ENCODE measurements at places on chromosomes 6 and 20.

GRCh38 chr6:136160250-136160649, 89.9 kb downstream of the MTFR2 start:
- DNase-seq, result no peak

- no peak for DNase-seq
Measured at GRCh38 chr6:136772685-136773472, 19.4 kb downstream of the MAP3K5 start.

- no peak for DNase-seq
Measured at GRCh38 chr20:19915111-19915798, 101.9 kb upstream of the NAA20 start.

DNA sequence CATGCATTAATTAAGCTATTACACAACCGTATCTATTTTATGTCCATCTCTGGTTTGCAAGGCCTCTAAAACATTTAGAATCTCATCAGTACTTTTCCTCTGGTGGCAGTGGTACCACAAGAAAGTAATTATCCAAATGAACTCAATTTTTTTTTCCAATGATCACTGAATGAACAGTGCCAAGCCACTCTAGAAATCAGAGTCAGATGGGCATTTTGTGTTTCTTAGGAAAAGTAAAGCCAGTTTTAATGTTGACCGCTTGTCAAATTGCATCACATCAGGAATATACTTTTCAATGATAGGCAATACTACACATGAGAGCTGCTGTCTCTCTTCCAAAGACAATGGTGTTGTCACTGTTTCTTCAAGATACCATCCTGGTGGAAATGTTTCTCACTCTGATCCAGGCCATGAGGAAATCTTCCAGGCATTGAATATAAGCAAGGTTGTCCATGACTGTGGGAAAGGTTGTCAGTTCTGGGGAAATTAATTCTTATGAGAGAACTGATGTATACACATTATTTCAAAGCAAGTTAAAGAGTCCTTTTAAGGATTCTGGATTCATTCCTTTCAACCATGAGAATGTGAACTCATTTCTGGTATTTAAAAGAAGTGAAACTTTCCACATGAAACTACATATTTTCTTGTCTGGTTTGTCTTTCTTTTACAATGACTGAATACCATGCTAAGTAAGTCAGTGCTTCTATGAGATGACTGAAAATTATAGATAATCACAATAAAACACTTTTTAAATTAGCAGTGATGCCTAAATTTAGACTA, 108.8 kb upstream of the TCF21 start:
- peak; percentile 45 for DNase-seq

- no peak for DNase-seq
Measured at GRCh38 chr6:11219400-11219834, 13.1 kb downstream of the NEDD9 start.

GRCh38 chr6:99288668-99289067, 60.8 kb downstream of the FAXC start:
- no peak for DNase-seq

- DNase-seq, result peak; percentile 80
Measured at GRCh38 chr6:5996714-5997419, 9.9 kb downstream of the NRN1 start.

GRCh38 chr6:106206905-106207304, 118.7 kb downstream of the ATG5 start:
- DNase-seq, result no peak

DNA sequence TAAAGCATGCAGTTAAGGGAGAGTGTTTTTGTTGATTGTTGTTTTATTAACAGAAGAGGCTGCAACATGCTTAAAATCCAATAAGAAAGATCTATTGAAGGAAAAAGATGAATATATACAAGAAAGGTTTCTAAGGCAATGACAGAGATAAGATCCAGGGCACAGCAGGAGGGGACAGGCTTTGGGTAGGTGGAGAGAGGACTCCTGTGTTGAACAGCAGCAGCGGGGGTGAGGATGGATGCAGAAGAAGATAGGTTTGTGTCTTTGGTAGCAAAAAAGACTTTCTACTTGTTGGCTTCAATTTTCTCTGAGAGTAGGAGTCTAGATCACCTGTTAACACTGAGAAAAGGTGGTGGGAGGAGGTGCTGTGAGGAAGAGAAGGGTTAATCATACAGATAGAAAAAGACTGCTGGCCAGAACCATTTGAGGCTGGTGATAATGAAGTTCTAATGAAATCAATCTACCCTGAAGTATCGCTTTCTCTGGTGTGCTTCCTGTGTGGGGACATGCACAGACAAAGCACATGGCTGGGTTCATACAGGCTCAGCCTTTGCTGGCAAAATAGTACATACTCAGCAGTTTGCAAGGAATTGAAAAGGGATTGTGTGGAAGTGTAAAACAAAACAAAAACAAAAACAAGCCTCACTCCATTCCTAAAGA, 17.2 kb upstream of the DST start:
- DNase-seq, result no peak

DNA sequence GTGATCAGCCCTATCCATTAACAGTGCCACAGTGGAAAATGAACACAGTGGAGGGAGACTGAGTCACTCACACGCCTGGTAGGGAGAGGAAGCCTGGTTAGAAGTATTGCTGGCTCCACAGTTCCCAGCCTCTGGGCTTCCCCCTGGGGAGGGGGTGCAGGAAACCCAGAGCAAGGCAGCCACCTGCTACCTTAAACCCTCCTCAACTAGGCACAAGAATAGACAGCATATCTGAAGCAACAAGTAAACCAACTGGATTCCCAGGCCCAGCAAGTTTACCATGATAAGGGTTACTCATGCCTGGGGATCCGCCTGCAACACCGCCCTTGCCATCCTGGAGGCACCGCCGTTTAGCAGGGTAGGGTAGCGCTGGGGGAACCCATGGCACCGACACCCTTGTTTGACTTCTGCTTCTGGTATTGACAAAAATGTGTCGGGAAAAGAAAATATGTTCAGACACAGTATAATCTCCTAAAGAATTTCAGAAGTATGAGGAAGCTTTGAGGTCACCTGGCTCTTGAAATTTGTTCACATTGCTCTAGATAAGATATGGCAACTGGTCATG, 38.3 kb downstream of the SLC22A23 start:
- no peak for DNase-seq

- no peak for DNase-seq
Measured at GRCh38 chr20:21571841-21572690, 58.2 kb upstream of the NKX2-2 start.

GRCh38 chr6:170221753-170222400, 69.0 kb downstream of the DLL1 start:
- DNase-seq, result no peak

- DNase-seq, result peak; percentile 63
Measured at GRCh38 chr6:113763876-113764275, 93.3 kb upstream of the MARCKS start.

DNA sequence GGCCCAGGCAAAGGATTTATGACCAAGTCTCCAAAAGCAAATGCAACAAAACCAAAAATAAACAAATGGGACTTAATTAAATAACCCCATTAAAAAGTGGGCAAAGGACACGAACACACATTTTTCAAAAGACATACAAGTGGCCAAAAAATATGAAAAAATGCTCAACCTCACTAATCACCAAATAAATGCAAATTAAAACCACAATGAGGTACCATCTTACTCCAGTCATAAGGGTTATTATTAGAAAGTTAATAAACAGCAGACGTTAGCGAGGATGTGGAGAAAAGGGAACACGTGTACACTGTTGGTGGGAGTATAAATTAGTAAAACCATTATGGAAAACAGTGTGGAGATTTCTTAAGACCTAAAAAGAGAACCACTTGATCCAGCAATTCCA, 71.1 kb downstream of the CEP162 start:
- no peak for DNase-seq

DNA sequence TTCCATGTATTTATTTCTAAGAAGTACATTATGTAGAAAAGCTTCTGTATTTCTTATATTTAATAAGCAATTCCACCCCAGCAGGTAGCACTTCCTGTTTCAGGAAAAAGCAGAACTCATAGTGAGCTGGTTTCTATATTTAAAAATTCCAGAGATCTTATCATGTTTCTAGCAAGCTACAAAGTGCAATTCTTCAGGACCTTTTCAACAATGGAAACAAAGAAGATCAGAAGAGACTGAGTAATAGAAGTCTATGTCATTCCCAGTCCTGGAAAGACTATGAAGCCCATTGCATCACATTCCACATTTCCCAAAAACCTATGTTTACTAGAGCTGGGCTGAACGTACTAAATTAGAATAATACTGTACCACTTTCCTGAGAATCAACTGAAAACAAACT, 302.6 kb upstream of the NRSN1 start:
- DNase-seq, result no peak

- DNase-seq, result no peak
Measured at GRCh38 chr6:168105813-168106632, 27.0 kb upstream of the FRMD1 start.

GRCh38 chr6:136104556-136104955, 145.6 kb downstream of the MTFR2 start:
- no peak for DNase-seq

- no peak for DNase-seq
Measured at GRCh38 chr20:58718121-58718563, 25.5 kb downstream of the NPEPL1 start.

DNA sequence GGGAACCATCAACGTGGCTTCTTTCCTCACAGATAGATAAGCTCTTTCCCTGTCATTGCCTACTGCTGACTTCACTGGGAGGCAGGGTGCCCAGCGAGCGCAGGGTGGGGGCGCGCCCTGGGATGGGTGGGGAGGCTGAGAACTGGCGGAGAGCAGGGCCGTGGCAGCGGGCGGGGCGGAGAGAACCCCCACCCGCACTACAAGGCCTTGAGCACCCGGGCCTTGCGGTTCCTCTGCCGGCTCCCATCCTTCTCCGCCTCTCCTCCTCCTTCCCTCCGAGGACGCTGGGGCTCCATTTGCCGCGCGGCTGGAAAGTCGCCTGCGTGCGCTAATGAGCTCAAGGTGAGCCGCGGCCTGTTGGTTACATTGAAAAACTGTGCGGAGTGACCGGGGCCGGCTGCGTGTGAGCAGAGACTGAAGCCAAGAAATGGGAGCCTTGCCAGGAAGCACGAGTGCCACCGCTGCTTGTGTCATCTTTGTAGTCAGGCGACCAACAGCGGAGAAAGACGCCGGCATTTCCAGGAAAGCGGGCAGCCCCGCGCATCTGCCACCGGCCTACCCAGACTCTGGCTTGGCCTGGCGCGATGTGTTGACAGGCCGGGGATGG, 963.5 kb upstream of the SLC35B3 start:
- peak; percentile 9 for DNase-seq

GRCh38 chr20:36339646-36340592, 33.8 kb downstream of the DLGAP4 start:
- DNase-seq, result no peak

- peak; percentile 61 for DNase-seq
Measured at GRCh38 chr6:144219056-144219685, 66.0 kb upstream of the UTRN start.

- no peak for DNase-seq
Measured at GRCh38 chr6:108734271-108734922, 113.8 kb upstream of the ARMC2 start.

DNA sequence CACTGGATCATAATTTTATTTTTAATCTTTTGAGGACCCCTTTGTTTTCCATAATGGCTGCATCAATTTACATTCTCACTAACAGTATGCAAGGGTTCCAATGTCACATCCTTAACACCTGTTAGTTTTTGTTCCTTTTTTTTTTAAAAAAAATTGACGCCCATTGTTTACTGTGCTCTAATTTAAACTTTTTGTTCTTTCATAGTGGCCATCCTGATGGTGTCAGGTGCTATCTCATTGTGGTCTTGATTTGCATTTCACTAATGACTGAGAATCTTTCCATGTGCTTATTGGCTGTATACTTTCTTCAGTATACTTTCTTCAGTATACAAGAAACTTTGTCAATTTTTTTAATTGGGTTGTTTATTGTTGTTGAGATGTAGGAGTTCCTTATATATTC, 347.0 kb downstream of the RNGTT start:
- DNase-seq, result no peak

- DNase-seq, result no peak
Measured at GRCh38 chr6:37799263-37799644, 20.3 kb upstream of the ZFAND3 start.

- no peak for DNase-seq
Measured at GRCh38 chr6:169799474-169799926, 48.1 kb downstream of the ERMARD start.

GRCh38 chr6:21131406-21131805, 462.1 kb upstream of the SOX4 start:
- no peak for DNase-seq

DNA sequence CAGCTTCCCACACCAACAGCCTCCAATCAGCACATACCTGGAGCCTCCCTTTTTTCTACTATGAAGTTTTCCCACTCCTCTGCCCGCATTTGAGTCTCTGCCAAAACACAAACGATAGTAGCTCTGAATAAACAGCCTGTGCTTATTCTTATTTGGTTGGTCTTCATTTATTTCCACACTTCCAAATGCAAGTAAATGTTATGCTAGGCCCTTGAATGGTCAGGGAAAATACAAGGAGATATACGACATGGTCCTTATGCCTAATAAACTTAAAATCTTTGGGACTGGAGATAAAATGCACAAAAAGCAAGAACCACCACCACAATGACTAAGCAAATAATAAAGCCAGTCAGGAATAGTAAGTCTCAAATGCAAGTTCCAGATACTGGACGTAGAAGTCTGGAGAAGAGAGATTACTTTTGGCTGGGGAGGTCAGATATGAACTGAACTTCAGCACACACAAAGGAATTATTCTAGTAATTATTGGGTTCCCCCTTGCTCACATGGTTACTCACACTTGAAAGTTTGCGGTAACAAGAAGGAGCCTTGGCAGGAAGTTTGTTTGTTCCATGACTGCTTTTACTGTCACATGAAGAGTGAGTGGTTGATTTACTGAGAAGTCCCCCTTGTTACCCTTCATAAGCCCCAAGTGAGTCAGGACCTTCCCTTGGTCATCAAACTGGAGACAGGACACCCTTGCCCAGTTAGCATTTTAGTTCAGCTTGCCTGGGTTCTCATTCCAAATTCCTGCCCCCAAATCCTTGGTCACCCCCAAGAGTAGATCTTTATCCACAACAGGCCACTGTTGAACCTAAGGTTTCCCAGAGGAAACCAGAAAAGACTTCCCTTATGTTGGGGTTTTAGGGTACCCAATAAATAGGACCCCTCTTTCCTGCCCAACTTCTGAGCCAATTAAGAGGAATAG, 511.2 kb upstream of the JARID2 start:
- peak; percentile 71 for DNase-seq

DNA sequence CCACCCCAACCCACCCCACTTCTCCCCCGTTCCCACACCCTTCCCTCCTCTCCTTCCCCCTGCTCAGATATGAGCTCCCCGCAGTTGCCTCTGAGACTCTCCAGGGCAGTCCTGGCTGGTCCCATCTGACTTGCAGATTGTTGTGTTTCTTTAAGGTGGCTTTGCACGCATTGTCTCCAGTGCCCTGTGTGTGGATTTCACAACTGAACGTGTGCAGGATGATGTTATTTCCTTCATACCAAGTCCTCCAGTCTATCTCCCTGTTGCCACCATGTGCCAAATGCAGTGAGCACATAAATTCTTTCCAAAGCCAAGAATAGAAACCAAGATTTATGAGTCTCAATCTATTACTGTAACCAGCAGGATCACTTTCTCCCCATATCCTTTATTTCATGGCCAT, 79.1 kb downstream of the TMEM242 start:
- peak; percentile 90 for DNase-seq

GRCh38 chr6:45480752-45481415, 103.2 kb upstream of the SUPT3H start:
- no peak for DNase-seq
